PC-3 (cell line): ENCODE measurements at places on chromosomes 11 and 22. TPM values are rescaled to one million over a fixed set of nuclear protein-coding genes. Genes with fewer than 3 reads are reported as not detected.

Gene SYT8
- total RNA-seq, result 4.7 and 7.8 TPM in 2 replicates

Gene ASCL2
- total RNA-seq, result 0.58 and 1.1 TPM in 2 replicates

GRCh38 chr22:36550701-36551495 is 21.9 kb upstream of the EIF3D start:
- no peak for DNase-seq

GRCh38 chr11:31499576-31500178 is 9.7 kb downstream of the IMMP1L start:
- no peak for DNase-seq

DNA sequence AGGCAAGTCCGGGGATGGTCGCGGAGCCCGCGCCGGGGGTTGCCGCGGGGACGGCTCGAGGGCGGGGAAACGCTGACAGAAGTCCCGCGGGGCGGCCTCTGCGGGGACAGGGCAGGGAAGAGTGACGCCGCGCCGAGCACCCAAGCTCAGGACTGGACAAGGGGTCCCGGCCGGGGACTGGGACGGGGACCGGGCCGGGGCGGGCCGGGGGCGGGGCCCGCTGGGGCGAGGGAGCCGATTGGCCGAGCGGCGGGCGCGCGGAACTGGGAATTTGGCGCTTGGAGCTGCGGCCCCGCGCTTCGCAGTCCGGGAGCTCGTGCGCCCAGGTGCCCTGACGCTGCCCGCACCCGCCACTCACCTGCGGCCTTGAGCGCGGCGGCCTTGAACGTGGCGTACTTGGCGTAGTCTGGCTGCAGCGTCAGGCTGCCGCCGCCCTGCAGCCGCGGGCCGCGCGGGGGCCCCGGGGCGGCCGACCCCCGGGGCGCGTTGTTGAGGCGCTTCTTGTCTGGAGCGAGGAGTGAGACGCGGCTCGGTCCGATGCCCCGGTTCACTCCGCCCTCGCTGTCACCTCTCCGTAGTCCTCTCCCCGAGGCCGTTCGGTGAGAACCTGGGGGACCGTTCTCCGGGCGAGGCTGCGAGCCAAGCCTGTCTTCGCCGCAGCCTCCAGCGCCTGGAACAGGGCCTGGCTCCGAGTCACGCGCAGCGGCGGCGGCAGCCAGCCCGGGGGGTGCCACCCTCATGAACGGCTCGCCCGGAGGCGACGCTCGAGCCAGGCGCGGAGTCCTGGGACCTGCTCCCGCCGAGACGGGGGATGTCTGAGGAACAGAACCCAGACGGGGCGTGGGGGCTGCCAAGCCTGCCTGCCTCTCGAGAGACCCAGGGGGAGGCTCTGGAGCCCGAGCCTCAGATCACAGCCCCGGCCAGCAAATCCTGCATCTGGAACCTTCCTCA is 4.5 kb downstream of the SHISA8 start:
- DNase-seq, result peak; percentile 9
